ENCODE measurements at places on chromosomes 2 and 18.

- no peak for DNase-seq
These were observed 109.8 kb upstream of the SIX2 start for GRCh38 chr2:45119038-45119437.

GRCh38 chr18:47100212-47100831 lies 50.0 kb downstream of the HDHD2 start:
- DNase-seq: peak; percentile 41

GRCh38 chr18:52979892-52980291 lies 639.9 kb downstream of the DCC start:
- DNase-seq: no peak

GRCh38 chr2:168120730-168121129 lies 126.7 kb downstream of the STK39 start:
- DNase-seq: no peak

- DNase-seq: no peak
These were observed 20.7 kb downstream of the TOGARAM2 start for GRCh38 chr2:29001806-29002205.

- DNase-seq: peak; percentile 22
These were observed 144.1 kb downstream of the ZFP36L2 start for GRCh38 chr2:43082111-43082894.

DNA sequence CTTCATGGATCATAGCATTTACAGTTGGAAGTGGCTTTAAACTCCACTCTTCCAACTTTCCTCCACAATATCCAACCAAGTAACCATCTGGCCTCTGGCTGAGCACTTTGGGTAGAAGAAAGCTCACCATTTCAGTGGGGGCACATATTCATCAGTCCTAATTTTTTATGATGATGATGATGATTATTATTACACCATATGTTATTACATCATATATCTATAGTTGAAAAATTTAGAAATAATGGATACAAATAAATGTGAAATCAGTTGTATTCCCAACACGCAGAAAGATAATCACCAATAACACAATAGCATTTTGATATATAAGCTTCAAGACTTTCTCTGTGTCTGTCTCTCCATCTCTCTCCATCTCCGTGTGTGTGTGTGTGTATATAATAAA lies 26.6 kb upstream of the ZCCHC2 start:
- DNase-seq: no peak

DNA sequence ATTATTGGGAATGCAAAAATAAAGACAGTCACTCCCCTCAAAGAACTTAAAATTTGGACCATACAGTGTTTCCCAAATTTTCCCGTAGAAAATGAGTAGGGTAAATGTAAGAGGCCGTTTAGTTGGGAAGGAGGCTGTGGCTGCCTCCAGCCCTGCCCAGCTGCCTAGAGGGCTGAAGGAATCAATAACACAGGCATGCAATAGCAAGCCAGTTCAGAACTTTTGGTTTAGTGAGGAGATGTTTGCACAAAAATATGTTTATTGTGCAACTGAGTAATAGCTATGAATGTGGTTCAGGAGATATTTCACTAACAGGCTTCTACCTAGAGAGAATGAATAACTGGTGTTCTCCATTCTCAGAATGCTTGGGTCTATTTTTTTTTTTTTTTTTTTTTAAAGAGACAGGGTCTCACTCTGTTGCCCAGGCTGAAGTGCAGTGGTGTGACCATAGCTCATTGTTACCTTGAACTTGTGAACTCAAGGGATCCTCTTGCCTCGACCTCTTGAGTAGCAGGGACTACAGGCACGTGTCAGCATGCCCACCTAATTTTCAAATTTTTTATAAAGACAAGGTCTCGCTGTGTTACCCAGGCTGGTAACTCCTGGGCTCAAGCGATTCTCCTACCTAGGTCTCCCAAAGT lies 23.6 kb downstream of the UGP2 start:
- DNase-seq: no peak

DNA sequence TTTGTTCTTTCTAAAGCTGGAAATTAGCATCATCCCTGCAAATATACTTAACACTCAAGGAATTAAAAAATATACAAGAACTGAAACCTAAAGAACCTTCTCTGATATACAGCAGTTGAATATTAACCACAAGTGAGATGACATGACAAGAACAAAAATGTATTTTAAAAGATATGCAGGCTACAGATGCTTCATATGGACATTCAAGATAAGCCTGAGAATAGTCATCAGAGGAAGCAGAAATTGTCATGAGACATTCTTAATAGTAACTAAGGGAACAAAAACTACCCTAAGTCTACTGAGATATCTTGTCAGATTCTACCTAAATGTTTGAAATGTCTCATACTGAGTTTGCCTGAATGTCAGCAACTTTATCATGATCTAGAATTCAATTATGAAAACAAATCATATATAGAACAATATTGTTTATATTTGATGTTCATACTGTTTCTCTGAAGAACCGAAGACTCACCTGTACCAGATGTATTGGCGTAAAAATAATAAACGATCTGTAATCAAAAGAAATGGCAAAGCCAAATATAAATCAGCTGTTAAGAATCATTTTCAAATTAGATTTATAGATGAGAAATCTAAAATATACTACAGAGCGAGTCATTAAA lies 4.7 kb downstream of the NBAS start:
- DNase-seq: no peak

DNA sequence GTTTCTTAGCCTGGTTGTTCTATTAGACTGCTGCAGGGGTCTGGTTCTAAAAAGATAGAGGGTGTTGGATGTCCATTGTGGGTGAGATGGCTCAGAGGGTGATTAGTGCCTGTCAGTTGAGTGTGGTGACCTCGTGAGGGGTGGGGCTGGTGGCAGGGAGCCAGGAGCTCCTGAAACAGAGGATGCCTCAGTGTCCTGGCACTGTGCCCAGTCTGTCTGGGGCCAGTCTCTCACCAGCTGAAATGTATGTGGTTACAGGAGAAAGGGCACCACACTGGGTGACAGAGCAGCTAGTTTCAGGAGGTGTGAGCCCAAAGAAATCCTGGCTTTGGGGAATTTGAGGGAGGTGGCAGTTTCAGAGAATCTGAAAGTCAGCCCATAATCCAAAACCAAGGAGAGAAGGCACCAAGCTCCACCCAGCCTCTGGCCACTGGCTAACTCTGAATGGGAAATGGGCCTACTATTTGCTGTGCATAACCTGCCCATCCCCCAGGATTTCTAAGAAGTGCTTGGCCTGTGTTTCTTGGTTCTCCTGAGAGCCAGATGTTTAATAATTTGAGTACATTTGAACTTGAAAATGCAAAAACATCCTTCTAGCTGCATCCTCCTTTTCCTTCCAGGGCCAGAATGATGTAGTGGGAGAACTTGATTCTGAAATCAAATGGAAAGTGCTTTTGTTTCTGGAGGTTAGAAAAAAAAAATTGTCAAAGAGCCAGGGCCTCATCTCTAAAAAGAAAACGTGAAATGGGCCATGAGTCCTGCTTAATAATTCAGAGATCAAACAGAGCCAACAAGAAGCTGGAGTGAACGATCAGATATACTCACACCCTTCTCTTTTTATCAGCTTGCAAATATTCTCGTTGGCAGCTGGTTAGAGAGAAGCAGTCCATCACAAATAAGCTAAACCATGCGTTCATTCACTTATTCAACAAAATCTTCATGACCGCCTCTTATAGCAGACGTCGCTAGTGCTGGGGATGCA lies 92.3 kb downstream of the B3GNT2 start:
- DNase-seq: peak; percentile 51

GRCh38 chr2:118801151-118801550 lies 46.3 kb downstream of the EN1 start:
- no peak for DNase-seq

DNA sequence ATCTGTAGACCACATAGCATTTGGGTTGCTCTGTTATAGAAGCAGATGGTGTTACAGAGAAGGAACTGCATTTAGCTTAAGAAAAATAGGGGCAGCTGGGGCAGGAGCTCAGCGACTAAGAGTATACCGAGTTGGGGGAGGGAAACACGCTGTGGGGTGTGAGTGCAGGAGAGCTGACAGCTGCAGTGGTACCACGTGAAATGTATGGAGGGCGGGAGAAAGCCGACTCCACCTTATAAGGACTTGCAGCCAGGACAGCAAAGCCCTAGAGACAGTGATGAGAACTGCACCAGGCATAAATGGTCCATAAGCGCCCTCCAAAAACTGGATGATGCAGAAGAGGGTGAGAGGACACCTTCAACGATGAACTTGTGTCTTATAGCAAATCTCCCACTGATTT lies 237.6 kb downstream of the PRKCE start:
- peak; percentile 38 for DNase-seq

GRCh38 chr2:21944536-21944935 lies 820.8 kb downstream of the TDRD15 start:
- no peak for DNase-seq

- DNase-seq: peak; percentile 82
These were observed 123.9 kb upstream of the SLC1A4 start for GRCh38 chr2:64865073-64865830.

DNA sequence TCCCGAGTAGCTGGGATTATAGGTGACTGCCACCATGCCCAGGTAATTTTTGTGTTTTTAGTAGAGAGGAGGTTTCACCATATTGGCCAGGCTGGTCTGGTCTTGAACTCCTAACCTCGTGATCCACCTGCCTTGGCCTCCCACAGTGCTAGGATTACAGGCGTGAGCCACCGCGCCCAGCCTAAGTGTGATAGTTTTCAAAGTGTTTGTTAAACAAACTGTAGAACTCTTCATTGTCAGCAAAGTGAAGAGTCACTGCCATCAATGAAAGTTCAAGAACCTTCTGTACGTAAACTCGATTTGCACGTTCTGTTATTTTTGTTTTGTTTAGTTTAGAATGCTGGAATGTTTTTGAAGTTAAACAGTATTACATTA lies 18.0 kb upstream of the SOS1 start:
- no peak for DNase-seq
